ENCODE measurements at places on chromosomes 5 and 9.

GRCh38 chr9:89418882-89419640 lies 78.9 kb downstream of the SEMA4D start:
- no peak for DNase-seq

GRCh38 chr5:38707352-38708210 lies 138.2 kb upstream of the OSMR start:
- DNase-seq: no peak

GRCh38 chr9:4849369-4849768 lies 56.6 kb downstream of the RCL1 start:
- DNase-seq: no peak

DNA sequence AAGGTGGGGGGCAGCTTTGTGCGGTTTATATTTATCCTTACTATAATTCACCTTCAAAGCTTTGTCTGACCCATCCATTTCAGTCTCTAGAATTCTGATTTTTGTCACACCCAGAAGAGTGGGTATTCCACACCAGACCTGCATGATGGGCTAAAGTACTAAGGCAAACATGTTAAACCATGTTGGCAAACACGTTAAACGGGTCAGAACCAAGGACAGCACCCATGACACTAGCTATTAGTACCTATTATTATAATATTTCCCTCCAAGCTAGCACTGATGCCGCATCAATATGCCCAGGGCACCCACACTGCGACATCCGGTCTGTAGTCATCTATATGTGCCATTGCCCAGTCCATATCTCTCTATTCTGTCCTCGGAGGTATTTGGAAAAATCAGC lies 104.7 kb downstream of the FBXW11 start:
- no peak for DNase-seq

DNA sequence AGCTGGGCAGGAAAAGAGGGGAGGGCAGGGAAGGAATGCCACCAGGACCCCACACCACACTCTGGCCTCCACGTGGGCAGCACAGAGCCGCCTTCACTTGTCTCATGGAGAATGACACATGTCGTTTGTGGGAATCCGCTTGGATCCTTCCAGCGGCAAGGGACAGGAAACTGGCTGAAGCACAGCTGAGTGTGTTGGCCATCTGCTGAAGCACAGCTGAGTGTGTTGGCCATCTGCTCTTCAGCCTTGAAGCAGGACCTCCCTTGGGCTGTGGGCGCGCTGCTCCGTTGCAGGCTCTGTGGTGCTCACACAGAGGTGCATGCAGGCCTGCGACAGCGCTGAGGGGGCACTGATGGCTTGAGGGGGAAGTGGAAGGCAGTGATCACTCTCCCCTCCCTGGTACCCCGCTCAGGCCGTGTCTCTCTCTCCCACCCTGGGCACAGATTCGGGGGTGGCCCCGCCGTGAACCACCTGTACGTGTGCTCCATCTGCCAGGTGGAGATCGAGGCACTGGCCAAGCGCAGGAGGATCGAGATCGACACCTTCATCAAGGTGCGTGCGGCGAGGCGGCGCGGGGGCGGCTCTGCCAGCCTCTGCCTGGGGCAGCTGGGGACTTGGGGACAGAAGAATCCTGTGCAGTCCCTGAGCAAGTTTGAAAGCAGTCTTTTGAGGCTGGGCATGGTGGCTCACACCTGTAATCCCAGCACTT lies 40.6 kb downstream of the USP20 start:
- DNase-seq: no peak

GRCh38 chr9:135045264-135045927 lies 42.1 kb upstream of the OLFM1 start:
- peak; percentile 77 for DNase-seq

DNA sequence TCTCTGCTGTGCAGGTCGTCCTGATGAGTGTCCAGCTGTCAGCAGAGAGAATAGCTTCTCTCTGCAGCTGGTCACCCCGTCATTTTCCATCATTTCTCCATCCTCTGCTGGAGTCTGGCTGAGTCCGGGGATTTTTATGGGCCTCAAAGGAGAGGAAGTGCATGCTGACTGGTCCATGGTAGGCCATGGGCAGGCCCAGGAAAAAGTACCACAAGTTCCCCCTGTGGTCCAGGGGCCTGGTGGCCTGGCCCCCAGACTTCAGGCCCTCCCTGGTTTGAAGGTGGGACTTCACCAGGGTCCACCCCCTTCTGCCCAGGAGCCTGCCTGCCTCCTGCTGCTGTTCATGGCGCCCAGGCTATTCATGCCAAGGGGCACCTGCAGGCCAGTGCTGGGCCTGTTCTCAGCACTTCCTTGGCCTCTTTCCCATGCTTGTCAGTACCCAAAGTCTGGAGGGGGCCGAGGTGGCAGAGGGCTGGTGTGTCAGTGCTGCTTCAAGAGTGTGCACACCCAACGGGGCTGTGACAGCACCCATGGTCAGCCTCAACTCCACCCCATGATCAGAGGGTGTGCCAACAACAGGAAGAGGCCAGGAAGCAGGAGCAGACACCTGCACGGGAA lies 7.3 kb upstream of the MTMR12 start:
- DNase-seq: no peak

DNA sequence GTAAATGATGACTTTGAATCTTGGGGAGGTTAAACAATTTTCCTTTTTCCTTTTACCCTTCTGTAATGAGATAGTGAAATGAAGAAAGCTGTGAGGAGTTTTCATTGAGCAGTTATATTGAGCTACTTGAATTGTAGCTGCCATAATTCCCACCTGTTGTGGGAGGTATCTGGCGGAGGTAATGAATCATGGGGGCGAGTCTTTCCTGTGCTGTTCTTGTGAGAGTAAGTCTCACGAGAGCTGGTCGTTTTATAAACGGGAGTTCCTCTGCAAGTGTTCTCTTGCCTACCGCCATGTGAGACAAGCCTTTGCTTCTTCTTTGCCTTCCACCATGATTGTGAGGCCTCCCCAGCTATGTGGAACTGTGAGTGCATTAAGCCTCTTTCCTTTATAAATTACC lies 258.4 kb downstream of the FER start:
- DNase-seq: no peak

DNA sequence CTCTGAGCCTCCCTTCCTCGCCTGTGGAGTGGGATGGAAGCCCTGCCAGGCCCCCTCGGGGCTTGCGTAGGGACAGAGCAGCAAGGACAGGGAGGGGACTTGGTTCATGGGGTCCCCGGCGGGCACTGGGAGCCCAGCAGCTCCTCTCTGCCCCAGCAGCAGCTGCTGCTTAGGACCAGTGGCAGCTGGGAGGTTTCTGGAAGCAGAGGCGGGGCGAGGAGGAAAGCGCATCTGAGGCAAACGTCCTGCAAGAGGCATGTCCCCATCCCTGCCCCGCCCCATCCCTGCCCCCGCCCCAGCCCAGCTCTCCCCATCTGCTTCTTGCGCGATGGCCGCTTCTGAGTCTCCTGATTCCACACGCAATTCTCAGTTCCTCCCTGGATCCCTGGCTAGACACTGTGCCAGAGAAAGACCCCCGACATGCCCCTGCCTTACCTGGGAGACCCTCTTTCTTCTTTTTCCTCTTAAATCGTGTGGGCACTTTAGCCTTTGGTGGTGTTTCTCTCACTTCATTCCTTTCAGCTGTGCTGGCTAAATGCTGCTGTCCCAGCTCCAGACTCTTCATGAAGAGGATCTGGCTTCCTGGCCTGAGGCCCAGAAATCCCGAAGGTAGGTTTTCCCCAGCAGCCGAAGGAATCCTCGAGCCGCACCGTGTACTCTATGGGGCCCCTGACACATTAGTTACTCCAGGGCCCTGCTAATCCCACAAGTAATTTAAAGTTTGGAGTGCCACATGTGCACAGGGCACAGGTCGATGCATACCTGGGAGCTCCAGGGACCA lies 4.4 kb upstream of the OR2S2 start:
- DNase-seq: no peak

- DNase-seq: no peak
Measured at GRCh38 chr9:131060900-131061630, 35.3 kb upstream of the AIF1L start.

- no peak for DNase-seq
Measured at GRCh38 chr5:124522992-124523391, 223.4 kb downstream of the ZNF608 start.

- no peak for DNase-seq
Measured at GRCh38 chr5:165321912-165322311, 1816.5 kb downstream of the MAT2B start.
